ENCODE measurements at places on chromosomes 7 and 10. TPM values are rescaled to one million over a fixed set of nuclear protein-coding genes. Genes with fewer than 3 reads are reported as not detected.

The FEZF1 gene
- total RNA-seq, result not detected

DNA sequence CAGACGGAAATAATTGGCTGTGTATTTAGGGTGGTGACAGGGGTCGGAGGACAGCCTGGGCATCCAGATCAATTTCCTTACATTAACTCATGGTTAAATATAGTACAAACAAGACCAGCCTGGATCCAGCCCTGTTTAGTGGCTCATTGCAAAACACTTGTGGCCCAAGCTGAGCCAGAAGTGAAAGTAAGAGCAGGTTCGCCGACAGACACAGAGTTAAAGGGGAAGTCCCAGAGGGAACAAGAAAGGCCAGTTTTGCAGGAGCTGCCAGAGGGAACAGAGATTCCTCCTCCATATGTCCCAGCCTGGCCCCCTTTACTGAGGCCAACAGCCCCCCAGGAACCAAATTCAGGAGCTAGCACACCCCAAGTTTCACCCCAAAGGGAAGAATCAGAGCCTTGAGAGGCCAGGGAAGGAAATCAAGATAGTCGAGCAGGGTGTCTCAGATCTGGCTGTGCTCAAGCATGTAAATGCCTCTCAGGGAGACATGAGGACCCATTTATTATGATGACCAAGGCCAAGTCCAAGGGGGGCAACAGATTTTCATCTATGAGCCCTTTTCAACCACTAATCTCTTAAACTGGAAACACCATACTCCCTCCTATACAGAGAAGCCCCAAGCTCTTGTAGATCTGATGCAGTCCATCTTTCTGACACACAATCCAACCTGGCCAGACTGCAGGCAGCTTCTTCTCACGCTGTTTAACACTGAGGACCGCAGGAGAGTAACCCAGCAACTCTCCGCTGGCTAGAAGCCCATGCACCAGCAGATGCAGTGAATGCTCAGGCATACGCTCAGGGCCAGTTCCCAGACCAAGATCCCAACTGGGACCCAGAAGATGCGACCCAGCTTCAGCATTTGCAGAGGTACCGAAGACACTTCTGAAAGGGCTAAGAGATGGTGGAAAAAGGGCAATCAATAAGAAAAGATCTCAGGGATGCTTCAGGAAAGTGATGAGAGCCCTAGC is 15.9 kb upstream of the ADCK2 start:
- DNase-seq, result peak; percentile 42
- peak overlapping the region; percentile 69 for H3K27ac ChIP-seq
- peaks cover 2% of the 10 kb centered on the region for H3K27me3 ChIP-seq
- H3K36me3 ChIP-seq, result no peaks in the 10 kb centered on the region
- H3K4me1 ChIP-seq, result peaks cover 18% of the 10 kb centered on the region

GRCh38 chr7:82595176-82595575 is 151.6 kb upstream of the CACNA2D1 start:
- no peaks in the 10 kb centered on the region for H3K36me3 ChIP-seq
- no peaks in the 10 kb centered on the region for H3K27me3 ChIP-seq
- H3K27ac ChIP-seq, result no peak overlapping the region
- H3K4me3 ChIP-seq, result no peak overlapping the region

DNA sequence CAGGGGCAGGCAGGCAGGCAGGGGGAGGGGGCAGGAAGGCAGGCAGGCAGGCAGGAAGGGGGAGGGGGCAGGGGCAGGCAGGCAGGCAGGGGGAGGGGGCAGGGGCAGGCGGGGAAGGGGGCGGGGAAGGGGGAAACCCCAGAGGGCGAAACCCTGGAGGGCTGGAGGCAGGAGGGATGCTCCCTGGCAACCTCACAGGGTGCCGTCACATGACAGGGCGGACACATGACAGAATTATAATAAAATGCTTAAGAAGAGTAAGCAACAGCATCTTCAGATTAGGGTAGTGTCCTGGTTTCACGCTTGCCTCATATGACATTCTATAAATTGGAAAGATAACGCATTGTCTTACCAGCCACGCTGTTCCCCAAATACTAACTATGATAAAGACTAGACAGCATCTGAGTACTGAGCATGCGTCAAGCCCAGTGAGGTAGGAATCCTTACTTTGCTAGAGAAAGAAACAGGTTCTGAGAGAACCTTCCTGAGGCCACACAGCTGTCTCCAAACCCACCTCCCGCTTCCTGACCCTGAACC is 131.6 kb downstream of the DIP2C start:
- H3K36me3 ChIP-seq, result no peaks in the 10 kb centered on the region
- no peak overlapping the region for H3K4me3 ChIP-seq
- H3K27me3 ChIP-seq, result peaks cover 17% of the 10 kb centered on the region
- no peak for DNase-seq

DNA sequence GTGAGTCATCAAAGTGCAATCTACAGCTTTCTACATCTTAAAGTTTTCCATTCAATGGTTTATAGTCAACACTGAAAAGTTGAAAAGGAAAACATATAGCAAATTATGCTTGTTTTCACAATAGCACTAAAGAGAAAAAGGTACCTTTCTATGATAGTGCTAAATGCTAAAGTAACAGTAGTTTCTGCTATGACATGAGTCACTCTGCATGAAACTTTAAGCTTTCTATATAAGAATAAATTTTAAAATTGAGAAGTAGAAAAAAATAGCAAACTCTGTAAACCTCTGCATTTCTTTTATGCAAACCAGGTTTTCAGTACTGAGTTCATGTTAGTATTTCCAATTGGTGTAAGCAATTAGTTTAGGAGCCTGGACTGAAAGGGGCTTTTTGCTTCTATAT is 31.2 kb upstream of the TMEM168 start:
- H3K4me1 ChIP-seq, result no peaks in the 10 kb centered on the region
- H3K36me3 ChIP-seq, result peaks cover 39% of the 10 kb centered on the region
- no peak overlapping the region for H3K4me3 ChIP-seq
- no peak for DNase-seq
- no peaks in the 10 kb centered on the region for H3K27me3 ChIP-seq

DNA sequence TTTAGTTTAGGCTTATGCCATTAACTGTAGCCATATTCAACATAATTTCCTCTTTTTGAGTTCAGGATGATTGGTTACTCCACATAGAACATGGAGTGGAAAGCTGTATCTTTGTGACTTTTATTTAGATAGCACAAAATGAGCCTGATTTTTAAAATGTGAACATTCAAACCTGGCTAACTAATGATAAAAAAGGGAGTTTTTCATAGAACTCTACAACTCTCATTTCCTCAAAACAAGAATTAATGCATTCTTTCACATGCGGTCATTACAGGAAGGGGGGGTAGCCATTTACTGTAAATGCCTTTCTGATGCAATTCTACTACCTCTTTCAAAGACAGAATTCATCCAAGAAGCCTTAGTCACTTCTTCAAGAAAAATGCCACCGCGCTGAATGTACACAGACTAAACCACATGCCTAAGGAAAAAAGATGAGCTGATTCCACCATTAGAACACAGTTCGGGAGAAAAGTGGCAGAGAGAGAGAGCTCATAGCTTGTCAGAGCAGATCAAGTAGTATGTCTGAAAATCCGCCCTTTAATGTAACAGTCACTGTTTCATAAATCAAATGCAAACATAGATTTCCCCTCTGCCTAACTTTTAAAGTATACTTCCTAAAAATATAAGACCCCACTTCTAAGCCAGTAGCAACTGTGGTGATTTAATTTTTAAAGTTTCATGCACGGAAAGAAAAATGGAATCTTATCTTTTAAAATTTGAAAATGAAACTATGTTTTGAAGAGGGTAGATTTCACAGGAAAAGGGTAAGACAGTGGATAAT is 226.4 kb upstream of the KLF14 start:
- peaks cover 66% of the 10 kb centered on the region for H3K36me3 ChIP-seq
- H3K4me1 ChIP-seq, result peaks cover 49% of the 10 kb centered on the region
- H3K27me3 ChIP-seq, result peaks cover 4% of the 10 kb centered on the region
- peak overlapping the region; percentile 99 for H3K27ac ChIP-seq
- H3K4me3 ChIP-seq, result peak overlapping the region; percentile 95

All from activated naive CD8-positive, alpha-beta T cell treated with anti-CD3 and anti-CD28 coated beads for 36 hours (primary cell).